ENCODE measurements at places on chromosomes 12 and 14. TPM values are rescaled to one million over a fixed set of nuclear protein-coding genes. Genes with fewer than 3 reads are reported as not detected.

ATG101 gene
- 25.6 TPM for total RNA-seq

RNF41 gene
- total RNA-seq: 23.4 TPM

KRT77 gene
- total RNA-seq: not detected

OR4K14 gene
- not detected for total RNA-seq

CPNE6 gene
- total RNA-seq: not detected

BIN2 gene
- 41.7 TPM for total RNA-seq
